ENCODE measurements at places on chromosomes 2 and 18.
A peak's percentile ranks its signal among the peaks of the same experiment; 100 is the strongest.

DNA sequence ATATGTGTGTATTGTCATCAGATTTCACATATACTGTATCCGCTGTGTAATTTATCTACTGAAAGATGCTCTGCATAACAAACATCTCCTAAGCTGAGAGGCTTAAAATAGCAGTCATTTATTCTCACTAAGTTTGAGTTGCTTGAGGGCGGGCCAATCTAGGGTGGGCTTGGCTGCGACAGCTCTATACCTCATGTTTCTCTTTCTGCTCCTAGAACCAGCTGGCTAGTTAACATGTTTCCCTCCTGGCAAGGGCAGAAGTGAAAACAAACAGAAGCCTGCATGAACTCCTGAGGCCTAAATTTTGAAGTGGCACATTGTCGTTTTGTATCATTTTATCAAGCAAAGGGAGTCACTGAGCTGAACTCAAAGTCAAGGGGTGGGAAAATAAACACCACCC is 585.0 kb upstream of the VRK2 start:
- no peak for DNase-seq

GRCh38 chr2:10529611-10530010 is 81.5 kb upstream of the ODC1 start:
- DNase-seq: no peak

DNA sequence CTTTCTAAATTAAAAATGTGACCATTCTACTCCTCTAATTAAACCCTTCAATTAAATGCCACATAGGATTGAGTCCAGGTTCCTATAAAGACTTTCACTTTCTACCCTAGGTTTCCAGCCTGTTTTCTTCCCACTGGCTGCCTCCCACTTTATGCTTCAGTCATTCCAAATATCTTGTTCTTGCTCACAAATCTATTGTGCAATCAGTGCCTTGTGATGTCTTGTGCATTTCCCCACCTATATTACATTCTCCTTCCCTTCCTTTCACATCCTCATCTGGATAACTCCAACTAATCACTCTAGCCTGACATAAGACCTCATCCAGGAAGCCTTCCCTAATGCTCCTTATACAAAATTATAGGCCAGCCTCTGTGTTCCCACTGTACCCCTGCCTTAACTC is 281.7 kb upstream of the LRATD1 start:
- DNase-seq: no peak

GRCh38 chr2:156189143-156189542 is 143.4 kb downstream of the NR4A2 start:
- no peak for DNase-seq

DNA sequence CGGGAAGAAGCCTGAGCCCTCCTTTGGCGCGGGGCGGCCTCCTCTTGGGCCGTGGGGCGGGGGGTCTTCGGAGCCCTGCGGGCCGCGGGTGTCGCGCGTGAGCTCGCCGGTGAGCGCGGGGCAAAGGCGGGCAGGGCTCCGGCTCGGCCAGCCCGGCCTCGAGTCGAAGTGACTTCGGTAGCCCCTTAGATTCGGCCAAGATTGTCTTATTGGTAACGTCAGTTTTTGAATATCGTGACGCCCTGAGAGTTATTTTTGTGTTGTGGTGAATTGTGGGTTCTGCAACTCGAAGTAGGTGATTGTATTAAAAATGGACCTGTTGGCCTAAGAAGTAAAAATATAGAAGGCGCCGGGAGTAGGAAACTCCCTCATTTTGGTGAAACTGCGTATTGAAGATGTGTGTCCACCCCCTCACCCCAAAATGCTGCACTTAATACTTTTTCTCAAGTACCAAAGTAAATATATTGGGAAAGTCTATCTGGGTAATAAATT is 669 bp downstream of the MARCHF7 start:
- DNase-seq: peak; percentile 53

DNA sequence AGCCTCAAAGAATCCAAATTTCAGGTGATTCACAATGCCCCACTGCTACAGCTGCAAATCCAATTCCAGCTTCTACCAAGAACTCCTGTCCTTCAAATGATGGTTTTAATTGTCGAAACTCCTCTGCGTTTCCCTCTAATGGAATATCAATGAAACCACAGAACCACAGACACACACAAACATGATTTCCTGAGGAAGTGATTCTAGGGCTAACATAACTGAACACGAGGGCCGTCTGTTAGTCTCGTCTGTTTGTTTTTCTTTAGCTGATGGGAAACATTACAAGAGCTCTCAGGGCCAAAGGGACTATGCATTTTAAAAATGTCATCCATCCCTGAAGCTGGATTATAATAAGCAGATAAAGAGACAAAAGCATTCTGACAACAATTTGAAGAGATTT is 59.4 kb downstream of the RNF152 start:
- peak; percentile 63 for DNase-seq

GRCh38 chr18:52519021-52519420 is 179.0 kb downstream of the DCC start:
- no peak for DNase-seq

DNA sequence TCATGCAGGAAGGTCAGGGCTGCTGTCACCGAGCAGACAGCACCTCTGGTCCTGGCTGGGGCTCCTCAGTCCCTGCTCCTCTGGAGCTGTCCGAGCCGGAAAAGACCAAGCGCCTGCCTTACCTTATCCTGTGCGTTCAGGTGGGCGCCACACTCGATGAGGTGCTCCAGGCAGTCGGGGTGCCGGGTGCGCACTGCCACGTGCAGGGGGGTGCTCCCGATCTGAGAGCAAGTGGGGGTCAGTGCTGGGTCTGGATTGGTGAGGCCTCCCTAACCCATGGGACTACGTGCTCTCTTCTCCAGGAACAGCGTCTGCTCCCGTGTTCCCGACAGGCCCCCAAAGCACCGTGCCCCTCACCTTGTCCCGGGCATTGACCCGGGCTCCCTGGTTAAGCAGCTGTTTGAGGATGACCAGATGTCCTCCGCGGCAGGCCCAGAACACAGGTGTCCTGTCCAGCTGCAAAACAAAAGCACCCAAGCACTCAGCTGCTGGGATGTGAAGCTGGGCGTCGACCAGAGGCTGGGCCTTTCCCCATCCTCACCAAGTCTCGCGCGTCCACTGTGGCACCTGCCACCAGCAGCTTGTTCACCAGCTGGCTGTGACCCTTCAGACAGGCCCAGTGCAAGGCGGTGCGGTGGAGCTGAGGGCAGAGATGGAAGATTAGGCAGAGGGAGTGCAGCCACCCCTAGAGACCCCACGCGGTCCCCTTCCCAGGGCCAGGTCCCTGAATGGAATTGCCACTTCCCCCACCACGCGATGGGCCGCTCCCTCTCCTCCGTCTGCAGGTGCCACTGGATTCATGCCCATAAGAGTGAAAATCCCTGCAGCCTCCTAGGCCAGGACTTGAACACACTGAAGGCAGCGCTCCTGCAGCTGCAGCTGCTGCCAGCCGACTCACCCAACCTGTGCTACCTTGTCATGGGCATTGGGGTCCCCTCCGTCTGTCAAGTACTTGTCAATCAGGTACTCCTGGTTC is 3.7 kb downstream of the ANKRD23 start:
- DNase-seq: no peak

GRCh38 chr2:128549646-128550260 is 231.1 kb upstream of the HS6ST1 start:
- peak; percentile 45 for DNase-seq

GRCh38 chr2:133390156-133390555 is 178.1 kb downstream of the NCKAP5 start:
- no peak for DNase-seq

DNA sequence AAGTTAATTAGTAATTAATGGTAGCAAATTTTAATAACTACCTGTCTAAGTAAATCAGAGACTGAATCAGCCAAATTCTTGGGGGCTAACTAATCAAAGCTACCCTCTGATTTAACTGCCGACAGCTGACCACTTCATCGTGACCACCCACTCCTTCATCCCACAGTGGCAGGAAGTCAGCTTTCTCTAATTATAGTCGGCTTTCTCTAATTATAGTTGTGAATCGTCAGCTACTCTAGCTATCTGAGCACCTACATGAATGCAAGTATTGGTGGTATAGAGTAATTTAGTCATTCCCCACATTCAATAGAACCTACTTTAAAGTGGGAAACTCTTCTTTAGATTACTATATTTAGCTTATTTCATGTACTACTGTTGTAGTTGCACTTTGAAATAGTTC is 185.5 kb downstream of the PTGR3 start:
- no peak for DNase-seq

DNA sequence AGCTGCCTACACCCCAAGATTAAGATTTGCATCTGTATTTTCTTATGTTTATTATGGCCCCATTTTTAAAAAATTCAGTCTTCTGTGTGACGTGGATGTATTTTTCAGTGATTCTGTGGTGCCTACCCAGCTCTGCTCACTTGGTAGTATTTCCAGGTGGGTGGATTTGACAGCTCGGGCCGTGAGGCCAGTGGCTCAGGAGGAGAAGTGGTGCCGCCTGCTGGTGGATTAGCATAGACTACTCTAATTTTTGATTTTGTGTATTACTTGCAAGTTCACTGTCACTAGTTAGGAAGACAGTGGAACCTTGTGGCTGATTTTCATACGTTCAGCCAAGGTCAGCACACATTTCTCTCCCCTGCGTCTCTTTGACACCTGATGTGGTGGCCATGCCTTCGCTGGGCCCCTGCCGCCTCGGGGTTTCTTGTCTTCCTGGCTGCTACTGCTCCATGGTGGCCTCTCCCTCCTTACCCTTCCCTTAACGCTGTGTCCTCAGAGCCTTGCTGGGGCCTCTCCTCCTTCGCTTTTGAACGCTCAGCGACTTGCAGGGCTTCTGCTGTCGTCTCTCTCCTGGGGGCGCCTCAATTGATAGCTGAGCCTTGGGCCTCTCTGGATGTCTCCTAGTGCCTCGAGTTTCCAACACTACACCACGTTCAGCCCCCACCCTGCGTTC is 89.4 kb downstream of the DGKD start:
- peak; percentile 89 for DNase-seq

DNA sequence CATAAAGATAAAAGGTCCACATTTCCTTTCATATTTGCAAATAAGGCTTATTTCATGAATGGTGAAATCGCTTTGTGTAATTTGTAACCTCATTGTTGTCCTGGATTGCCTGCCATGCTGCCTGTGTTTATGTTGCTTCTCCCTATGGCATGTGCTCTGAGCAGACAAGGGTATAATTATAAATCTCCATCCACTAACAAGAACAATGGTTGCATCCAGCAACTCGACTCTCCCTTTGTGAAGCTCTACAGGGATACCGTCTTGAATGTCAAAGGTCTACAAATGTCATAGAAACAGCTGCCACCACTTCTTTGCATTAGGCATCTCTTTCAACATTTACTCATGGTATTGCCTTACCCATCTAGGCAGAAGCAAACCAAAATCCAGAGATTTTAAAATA is 209.6 kb downstream of the SLC8A1 start:
- no peak for DNase-seq

- no peak for DNase-seq
These were observed 105.3 kb downstream of the HDAC4 start for GRCh38 chr2:239295377-239296019.

DNA sequence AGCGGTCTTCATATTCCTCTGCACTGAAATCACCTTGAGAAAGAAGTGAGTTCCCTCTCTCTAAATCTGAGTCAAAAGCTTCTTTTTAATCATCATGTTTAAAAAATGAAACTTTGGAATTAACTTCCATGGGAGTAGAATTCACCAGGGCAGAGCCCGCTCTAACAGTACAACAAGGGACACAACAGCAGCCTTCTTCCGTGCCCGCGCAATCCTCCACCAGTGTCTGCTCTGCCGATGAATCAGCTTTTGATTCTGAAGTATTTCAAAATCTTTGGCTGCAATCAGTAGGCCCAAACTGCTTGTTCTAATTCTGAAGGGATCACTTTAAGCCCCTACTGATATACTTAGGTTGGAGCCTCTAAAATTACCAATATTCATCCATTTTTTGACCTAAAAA is 76.9 kb downstream of the USP40 start:
- no peak for DNase-seq

DNA sequence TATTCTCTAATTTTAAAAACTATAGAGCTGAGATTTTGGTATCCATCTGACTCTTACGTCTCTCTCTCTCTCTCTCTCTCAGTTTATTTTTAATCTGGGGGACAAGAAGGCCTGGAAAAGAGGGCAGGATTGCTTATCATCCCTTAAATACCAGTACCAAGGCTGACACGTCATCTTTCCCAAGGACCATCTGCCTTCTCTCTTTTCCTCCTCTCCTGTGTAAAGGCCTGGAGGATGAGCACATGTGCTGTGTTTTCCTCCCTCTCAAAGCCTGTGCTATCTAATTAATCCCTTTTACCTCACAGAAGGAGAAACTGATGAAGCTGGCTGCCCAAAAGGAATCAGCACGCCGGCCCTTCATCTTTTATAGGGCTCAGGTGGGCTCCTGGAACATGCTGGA is 7.3 kb downstream of the IL37 start:
- no peak for DNase-seq

DNA sequence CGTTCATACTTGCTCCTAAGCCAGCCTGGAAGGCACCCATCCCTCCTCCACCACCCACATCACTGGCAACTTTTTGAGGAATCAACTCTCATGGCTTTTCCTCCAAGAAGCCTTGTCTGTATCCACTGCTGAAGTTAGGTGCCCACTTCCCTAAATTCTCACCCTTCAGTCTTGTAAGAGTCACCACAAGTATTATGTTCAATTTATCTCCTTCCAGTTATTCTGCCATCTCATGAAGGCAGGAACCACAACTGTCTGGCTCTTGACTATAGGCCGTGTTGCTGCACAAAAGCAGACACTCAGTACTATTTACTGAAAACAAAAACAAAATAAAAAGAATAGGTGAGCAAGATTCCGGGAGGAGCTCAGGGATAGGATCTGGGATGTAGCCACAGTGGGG is 234.8 kb downstream of the CYRIA start:
- no peak for DNase-seq

DNA sequence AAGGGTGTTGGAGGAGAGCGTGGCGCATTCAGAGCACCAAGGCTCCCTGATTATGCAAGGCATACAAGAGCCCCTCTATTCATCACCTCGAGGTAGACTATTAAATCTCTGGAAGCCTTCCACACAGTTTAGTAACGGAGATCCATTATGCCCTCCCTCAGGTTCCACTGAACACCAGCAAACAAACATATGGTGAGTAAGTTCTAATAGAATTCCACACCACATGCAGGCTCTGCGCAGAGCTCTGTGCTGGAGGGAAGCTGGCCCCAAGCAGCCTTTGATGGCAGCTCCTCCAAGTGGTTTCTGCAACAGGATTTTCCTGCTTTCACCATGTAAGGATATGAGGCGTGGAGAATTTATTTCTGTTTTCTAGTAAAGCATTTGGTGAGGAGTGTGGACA is 238.6 kb downstream of the C1D start:
- no peak for DNase-seq

DNA sequence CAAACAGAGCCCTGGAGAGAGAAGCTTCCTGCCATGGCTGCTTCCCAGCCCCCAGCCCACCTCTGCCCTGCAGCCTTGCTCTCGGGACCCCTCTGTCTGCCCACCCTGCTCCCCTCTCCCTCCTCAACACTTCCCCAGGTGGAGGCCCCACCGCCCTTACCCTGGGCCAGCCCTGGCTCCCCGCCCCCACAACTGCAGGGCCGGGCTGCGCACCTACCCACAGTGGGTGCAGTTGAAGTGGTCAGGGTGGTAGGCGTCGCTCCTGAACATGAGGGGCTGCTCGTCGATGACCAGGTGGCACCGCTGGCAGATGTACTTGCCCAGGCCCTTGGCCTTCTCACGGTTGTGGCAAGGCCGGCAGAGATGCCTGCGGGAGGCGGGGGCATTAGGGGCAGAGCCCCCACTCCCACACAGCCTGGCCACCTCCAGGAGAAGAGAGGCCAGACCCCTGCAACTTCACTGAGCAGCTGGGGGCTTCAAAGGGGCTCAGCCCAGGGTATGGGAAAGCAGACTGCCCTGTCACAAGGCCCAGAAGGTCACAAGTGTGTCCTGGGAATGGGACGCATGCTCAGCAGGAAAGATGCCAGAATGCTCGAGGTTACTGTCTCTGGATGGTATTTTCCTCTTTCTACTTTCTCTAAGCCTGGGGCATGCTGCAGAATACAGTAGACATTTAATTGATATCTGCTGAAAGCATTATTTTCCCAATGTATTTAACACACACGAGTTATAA is 3.1 kb upstream of the GPR17 start:
- DNase-seq: no peak
